ENCODE measurements at places on chromosomes 3 and 15. TPM values are rescaled to one million over a fixed set of nuclear protein-coding genes. Genes with fewer than 3 reads are reported as not detected.

Gene PFN2
- total RNA-seq = 67.9 TPM

Gene C3orf20
- total RNA-seq = 0.10 TPM

Gene PROS1
- 48.8 TPM for total RNA-seq

Gene RARB
- total RNA-seq = 8.2 TPM

Gene PRR23B
- not detected for total RNA-seq

- no peak overlapping the region for H3K27ac ChIP-seq
- H3K36me3 ChIP-seq = no peaks in the 10 kb centered on the region
- no peaks in the 10 kb centered on the region for H3K27me3 ChIP-seq
- DNase-seq = no peak
These were observed 947.7 kb downstream of the TUSC7 start for GRCh38 chr3:117657278-117657677.

Gene MEGF11
- total RNA-seq = 11.4 TPM

Gene MLF1
- 17.4 TPM for total RNA-seq

- no peak overlapping the region for H3K27ac ChIP-seq
- no peaks in the 10 kb centered on the region for H3K27me3 ChIP-seq
- no peak overlapping the region for H3K4me3 ChIP-seq
- H3K36me3 ChIP-seq = no peaks in the 10 kb centered on the region
These were observed 23.5 kb downstream of the IL12A start for GRCh38 chr3:160012108-160012507.

DNA sequence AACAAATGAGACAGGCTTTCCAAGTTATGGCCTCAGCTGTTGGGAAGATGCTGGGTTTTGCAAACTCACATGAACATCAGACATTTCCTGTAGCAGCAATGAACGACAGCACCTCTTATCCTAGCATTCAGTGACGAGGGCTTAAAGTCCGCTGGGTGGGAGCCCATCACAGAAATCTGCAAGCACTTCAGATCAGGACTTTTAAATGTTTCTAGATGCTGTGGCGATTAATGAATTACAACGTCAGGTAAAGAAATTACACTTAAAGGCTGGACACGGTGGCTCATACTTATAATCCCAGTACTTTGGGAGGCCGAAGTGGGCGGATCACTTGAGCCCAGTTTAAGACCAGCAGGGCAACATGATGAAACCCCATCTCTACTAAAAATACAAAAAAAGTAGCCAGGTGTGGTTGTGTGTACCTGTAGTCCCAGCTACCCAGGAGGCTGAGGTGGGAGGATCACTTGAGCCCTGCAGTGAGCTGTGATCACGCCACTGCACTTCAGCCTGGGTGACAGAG is 3.9 kb downstream of the AEN start:
- H3K36me3 ChIP-seq = no peaks in the 10 kb centered on the region
- peaks cover 4% of the 10 kb centered on the region for H3K4me1 ChIP-seq
- no peaks in the 10 kb centered on the region for H3K27me3 ChIP-seq
- DNase-seq = no peak
- no peak overlapping the region for H3K4me3 ChIP-seq

- H3K4me1 ChIP-seq = no peaks in the 10 kb centered on the region
- no peaks in the 10 kb centered on the region for H3K27me3 ChIP-seq
- H3K27ac ChIP-seq = no peak overlapping the region
- no peaks in the 10 kb centered on the region for H3K36me3 ChIP-seq
- DNase-seq = no peak
These were observed 86.0 kb downstream of the DTWD1 start for GRCh38 chr15:49706805-49707204.
